ENCODE measurements at places on chromosomes 5 and 9.

DNA sequence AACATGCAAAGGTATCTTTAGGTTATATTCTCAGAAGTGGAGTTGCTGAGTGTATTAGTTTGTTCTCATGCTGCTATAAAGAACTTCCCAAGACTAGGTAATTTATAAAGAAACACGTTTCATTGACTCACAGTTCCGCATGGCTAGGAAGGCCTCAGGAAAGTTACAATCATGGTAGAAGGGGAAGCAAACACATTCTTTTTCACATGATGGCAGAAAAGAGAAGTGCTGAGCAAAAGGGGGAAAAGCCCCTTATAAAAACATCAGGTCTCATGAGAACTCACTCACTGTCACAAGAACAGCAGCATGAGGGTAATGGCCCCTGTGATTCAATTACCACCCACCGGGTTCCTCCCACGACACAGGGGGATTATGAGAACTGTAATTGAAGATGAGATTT is 163.6 kb upstream of the PRLR start:
- no peak for DNase-seq

GRCh38 chr9:72703574-72703973 is 182.2 kb downstream of the TMC1 start:
- no peak for DNase-seq

DNA sequence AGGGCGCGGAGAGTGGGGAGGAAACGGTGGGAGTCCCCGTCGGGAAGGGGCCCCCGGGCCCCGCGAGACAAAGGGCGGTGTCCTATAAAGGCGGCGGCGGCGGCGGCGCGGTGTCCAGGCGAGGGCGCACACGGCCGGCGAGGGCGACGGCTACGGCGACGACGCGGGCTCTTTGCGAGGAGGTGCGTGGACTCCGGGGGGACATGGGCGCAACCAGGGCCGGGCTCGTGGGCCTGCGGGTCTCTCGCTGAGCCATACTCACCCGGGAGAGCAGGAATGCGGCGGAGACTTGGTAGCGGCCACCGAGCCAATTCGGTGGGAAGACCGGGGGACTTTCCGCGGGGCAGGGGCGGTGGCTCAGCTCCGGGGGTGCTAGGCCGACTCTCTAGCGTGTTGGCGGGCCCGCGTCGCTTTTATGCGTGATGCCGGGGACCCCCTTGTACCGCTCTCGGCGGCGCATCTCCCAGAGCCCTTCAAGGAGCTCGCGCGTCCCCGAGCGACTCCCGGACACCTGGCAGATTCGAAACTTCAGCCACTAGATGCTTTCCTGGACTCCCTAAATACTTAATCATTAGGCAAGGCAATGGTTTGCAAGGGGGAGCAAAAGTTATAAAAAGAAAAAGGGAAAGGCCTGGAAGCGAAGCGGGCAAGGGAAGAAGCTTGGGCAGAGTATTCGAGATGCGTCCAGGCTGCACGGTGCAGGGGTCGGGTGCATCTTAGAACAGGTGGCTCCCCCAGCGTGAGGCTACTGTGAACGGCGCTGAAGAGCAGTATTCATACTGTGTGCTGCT is 5.9 kb upstream of the TAL2 start:
- no peak for DNase-seq

DNA sequence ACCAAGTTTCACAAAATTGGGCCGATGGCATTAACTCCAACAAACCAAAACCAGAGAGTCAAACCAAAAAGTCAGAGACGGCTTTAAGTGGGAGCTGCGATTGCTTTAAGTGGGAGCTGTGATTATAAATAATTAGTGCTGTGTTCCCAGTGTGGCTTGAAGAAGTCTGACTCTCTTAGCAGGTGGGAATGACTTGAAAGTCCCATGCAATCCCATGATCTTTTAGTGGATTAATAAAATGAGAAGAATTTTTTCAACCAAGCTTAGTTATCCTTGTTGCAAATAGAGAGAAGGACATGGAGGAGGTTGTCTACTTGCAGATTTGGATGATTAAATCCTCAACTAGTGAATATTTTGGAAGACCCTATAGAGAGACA is 68.5 kb downstream of the MYO10 start:
- DNase-seq, result no peak

- DNase-seq, result no peak
Observed at GRCh38 chr5:169474226-169474625, 109.3 kb upstream of the SPDL1 start.

- DNase-seq, result no peak
Observed at GRCh38 chr5:80541392-80541791, 28.7 kb downstream of the ANKRD34B start.

- DNase-seq, result no peak
Observed at GRCh38 chr5:172940268-172941066, 18.8 kb upstream of the RPL26L1 start.

DNA sequence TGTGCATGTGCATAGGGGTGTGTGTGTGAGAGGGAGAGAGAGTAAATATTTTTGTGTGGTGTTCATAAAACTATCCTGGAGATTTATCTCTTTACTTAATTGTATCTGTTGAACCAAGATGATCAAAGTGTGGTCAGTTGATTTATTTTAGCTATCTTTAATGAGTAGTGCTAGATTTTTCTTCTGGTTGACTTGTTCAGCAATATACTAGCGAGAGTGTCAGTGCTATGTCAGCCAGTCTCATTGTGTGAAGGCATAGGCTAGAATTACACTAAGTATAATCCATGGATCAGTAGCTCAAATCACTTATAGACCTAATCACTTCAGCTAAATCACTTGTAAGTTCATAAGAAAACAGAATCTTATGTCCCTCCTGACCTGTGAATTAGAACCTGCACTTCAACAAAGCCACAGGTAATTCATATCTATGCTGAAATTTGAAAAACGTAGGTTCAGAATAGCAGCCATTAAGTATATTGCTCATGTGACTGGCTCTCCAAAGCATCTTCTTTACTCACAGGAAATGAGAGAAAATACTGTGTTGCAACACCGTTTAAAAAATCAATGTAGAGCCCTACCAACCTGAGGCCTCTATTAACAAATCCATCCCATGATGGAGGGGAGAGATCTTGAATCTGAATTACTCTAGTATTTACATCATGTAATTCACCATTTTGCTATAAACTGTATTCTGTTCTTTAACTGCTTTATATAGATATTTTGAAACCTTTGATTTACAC is 203.1 kb upstream of the ACTBL2 start:
- DNase-seq, result no peak

DNA sequence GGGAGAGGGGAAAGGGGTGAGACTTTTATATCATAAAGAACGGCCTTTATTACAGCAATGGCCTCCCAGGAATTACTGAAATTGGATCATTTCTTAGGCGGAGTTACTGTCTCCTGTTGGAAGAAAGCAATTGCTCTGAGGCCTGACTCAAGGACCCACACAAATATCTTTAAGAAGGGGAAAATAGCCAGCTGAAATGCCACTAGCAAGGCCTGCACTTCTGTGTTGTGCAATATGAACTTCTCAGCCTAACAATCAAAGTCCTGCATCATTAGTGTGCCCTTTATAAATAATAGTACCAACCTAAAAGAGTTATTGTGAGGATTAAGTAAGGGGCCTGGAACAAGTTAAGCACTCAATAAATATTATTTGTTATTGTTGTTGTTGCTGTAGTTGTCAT is 30.1 kb upstream of the TRIM32 start:
- DNase-seq, result no peak

GRCh38 chr5:171428809-171429542 is 9.5 kb downstream of the FGF18 start:
- DNase-seq, result no peak

DNA sequence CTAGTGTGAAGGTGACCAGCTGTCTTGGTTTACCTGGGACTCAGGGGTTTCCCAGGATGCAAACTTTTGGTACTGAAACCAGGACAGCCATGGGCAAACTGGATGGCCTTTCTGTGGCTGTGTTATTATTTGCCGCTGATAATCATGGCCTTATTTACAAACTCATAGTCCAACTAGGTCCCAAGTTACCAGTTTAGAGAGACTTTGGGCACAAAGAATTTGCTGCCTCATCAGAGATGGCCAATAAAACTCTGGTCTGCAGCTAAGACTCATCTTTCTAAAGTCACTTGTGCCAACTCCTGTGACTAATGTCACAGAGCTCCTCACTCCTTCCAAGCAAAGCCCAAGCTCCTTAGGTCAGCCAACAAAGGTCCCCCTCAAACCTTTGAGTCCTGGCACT is 47.5 kb upstream of the PLPP6 start:
- DNase-seq, result no peak

DNA sequence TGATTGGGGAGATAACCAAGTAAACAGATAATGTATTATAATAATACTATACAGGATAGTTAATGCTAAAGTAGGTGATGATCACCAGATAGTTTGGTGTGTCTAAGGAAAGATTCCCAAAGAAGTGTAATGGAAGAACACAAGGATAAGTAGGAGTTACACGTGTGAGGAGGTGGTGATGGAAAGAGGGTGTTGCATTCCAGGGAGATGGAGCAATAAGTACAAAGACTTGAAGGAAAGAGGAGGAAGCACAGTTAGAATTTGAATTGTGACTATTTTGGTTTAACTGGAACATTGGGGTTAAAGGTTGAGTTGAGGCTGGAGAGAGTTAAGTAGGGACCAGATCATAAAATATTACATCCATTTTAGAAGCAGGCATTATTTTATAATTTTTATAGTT is 76.9 kb downstream of the IPO11 start:
- no peak for DNase-seq

DNA sequence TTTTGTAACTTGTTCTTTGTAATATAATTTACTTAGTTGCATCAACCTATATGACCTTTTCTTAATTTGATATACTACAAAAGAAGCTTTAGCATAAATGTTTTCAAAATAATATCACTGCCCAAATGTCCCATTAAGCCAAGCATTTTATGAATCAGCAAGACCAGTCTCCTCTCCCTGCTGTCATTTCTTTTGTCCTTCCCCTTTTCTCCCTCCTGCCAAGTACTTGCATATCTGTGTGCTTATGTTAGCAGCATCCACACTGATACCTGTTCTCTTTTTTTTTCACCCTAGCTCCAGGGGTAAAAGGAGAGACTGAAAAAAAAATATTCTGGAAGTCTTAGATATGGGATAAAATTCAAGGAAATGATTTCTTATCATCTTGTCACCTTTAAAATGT is 69.7 kb downstream of the ZSWIM6 start:
- DNase-seq, result no peak

DNA sequence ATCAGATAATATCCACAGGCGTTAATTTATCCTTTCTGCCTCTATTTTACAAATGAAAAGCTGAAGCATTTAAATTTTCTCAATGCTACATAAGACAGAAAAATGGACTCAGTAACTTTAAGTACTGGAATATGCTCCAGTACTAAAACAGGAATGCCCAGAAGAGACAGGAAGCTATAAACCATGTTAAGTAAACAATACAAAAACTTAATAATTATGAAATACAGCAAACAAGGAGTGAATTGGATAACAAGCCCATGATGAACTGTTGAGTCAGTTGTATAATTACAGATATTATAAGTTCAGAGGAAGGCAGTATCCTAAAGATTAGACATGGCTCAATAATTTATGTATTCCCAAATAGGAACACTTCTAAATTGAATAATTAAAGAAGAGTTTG is 148.5 kb downstream of the CHSY3 start:
- no peak for DNase-seq

- DNase-seq, result no peak
Observed at GRCh38 chr5:113487781-113488644, at the start of gene MCC. MCC (minus strand) TSS chr5:113488453.

- no peak for DNase-seq
Observed at GRCh38 chr9:78614892-78615291, 318.0 kb downstream of the PSAT1 start.

DNA sequence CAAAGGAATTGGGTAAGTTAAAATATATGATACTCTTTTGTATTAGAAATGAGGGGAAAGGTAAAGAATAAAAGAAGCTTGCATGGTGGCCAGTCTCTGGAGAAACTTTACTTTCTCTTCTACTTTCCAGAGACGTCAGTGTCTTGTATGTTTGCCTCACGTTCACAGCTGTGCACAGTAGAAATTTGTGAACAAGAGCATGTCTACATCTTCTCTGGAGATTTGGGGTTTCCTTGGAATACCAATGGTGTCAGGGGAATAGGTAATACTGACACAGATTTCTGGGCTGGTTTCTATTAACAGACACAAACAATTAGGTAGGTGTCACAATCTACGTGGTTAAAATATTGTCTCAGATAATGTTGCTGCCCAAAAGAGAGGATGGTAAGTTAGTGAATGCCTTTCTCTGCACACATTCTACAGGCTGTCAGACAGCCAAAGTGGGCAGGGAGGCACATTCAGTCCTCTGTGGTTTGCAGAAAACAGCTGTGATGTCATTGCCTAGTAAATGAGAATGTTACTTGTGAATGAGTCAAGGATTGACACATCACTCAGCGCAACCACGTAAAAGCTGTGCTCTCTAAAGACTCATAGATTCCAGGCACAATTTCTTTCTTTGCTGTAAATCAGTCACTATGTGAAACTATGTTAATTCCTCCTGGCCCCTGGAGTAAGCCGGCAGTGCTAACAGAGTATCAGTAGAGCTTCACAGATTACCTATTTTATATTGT is 397.1 kb downstream of the MAN2A1 start:
- peak; percentile 7 for DNase-seq

DNA sequence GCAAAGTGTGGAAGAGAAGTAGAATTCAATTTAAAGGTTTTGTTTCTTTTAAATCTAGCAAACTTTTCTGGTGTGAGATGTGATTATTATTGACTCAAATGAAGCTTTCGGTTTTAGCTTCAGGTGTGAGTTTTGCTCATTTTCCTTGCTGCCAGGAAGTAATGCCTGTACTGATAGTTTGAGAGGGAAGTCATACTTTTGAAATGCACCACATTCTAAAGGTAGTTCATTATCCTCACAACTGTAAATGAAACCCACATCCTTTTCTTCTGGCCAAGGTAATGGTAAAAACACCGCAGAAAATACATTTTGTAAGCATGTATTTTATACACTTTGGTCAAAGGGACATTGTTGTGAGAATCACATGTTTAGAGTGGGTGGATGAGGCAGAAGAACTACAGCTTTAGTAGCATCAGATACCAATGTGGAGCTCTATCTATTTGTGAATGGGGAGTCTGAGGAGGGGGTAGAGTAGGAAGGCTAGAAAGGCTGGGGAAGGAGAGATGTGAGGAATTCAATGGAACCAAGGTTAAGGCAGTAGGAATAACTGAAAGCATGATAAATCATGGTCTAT is 167.0 kb upstream of the CDKN2B start:
- peak; percentile 17 for DNase-seq

DNA sequence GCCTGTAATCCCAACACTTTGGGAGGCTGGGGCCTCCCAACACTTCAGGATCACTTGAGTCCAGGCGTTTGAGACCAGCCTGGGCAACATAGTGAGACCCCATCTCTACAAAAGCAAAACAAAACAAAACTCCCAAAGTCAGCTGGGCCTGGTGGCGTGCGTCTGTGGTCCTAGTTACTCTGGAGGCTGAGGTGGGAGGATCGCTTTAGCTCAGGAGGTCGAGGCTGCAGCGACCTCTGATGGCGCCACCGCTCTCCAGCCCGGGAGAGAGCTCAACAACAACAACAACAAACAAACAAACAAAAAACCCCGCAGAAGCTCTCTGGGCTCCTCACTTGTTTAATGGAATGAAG is 528 bp downstream of the ACOT12 start:
- no peak for DNase-seq

- DNase-seq, result peak; percentile 42
Observed at GRCh38 chr5:1535646-1536045, 11.9 kb upstream of the LPCAT1 start.
